ENCODE measurements at places on chromosomes 3 and 15.

- DNase-seq, result no peak
These were observed 278.2 kb downstream of the ISL2 start for GRCh38 chr15:76614725-76615124.

GRCh38 chr3:128040660-128041059 is 11.6 kb upstream of the SEC61A1 start:
- DNase-seq, result no peak

GRCh38 chr3:108250626-108251025 is 28.4 kb upstream of the IFT57 start:
- no peak for DNase-seq

GRCh38 chr3:190239325-190239724 is 82.9 kb downstream of the CLDN1 start:
- DNase-seq, result no peak

DNA sequence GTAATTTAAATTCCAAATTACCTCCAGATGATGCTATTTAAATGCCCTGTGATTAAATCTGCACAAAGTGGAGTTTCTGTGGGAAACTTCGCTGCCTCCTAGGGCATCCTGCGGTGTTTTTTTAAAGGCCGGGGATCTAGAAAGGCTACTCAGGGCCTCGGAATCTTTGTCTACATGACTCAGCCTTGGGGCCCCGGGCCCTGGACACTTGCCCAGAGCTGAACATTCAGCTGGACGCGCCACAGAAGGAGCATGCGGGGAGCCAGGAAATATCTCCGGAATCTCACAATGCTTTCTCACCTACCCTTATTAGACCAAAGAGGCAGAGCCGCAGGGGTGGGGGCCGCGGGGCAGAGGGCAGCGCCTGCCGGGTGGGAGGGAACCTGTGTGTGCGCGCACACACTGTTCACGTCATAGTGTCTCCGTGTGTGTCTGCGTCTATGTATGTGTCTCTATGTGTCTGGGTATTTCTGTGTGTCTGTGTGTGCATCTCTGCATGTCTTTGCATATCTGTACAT is 145.5 kb upstream of the TPM1 start:
- no peak for DNase-seq

DNA sequence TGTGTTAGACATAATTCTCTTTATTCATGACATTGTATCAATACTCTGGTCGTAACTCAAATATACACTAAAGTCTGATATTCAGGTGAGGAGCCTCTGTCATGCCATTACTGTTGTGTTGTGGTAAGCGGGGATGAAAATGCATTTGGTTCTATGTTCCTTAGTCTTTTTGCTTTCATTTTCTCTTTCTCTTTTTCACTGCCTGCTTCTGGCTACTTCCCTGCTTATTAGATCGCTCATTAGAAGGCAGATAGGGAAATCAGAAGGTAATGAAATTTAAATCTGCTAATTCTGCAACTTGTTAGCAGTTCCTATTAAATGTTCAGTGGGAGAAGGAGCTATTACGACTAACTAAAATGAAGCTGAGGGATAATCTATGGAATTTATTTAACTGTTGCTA is 345.0 kb downstream of the GRM7 start:
- DNase-seq, result no peak

DNA sequence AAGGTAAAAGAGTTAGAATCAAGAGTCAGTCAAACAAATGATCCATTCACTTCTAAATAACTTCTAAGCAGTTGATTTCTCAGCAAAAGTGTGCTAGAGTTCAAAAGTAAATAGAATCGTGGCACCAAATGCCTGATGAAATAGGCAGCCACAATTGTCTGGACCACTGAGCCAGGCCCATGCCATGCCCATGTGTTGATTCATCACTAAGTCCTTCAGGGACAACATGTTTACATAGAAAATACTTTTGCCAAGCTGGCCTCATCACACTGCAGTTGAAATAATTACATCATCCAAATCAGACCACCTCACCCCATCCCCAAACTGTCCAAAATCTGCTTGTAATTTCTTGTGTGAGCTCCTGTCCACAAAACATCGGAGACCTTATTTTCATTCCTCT is 216.3 kb downstream of the IGSF11 start:
- DNase-seq, result no peak

DNA sequence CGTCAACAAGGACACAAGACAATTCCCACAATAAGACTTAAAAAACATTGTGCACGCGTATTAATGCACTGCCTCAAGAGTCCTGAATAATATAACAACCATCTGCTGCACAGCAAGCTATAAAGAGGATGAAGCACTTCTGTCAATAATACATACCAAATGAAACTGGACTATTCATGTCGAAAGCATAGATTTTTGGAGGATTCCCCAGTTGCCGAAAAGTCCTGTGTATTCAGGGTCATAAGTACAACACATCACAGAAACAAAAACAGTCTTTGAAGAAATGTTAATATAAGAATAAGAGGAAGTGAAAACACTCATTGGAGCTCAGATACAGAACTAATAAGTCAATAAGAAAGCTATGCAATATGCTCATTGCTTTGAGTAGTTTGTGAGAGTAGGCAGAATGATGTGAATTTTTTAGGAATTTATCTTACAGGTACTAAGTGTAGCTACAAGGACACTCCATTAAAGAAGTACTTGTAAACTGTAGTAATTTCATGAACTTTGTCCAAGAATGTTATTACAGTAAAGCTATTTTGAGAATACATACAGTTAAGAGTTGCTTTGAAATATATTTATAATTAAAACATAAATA is 31.6 kb downstream of the CBLB start:
- DNase-seq, result no peak

- no peak for DNase-seq
These were observed 65.4 kb upstream of the PEX5L start for GRCh38 chr3:180102134-180102533.

DNA sequence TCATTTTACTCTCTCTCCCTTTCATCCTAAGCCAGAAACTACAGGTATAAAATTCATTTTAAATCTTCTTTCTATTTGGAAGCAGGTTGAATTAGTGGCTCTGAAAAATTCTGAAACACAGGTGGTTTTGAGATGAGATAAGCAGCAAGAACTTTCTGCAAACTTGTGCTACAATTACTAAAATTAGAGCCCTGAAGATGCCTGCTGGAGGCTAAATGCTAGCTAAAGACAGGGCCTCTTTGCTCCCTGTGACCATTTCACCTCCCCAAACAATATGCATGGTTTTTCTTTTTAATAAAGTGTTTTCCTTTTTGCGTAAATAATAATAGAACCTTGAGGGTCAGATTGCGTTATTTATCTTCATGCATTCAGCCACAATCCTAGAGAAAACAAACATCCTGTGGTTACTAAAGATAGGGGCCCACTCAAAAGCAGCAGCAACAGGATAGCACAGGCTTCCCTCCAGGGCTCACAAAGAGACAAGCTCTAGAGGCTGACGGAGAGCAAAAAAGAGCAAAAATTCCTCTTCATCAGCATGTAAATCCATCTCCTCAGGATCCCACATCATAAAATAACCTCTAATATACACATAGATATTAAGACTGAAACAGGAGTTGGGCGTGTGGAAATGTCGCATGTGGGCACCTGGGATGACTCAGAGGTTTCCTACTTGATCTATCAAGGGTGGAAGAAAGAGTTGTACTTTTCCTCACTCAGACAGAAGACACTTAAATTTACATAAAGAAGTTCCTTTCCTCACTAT is 26.5 kb upstream of the CP start:
- no peak for DNase-seq

GRCh38 chr15:70351941-70352774 is 254.4 kb upstream of the TLE3 start:
- DNase-seq, result no peak

- no peak for DNase-seq
These were observed 36.0 kb downstream of the MNS1 start for GRCh38 chr15:56428821-56429458.

DNA sequence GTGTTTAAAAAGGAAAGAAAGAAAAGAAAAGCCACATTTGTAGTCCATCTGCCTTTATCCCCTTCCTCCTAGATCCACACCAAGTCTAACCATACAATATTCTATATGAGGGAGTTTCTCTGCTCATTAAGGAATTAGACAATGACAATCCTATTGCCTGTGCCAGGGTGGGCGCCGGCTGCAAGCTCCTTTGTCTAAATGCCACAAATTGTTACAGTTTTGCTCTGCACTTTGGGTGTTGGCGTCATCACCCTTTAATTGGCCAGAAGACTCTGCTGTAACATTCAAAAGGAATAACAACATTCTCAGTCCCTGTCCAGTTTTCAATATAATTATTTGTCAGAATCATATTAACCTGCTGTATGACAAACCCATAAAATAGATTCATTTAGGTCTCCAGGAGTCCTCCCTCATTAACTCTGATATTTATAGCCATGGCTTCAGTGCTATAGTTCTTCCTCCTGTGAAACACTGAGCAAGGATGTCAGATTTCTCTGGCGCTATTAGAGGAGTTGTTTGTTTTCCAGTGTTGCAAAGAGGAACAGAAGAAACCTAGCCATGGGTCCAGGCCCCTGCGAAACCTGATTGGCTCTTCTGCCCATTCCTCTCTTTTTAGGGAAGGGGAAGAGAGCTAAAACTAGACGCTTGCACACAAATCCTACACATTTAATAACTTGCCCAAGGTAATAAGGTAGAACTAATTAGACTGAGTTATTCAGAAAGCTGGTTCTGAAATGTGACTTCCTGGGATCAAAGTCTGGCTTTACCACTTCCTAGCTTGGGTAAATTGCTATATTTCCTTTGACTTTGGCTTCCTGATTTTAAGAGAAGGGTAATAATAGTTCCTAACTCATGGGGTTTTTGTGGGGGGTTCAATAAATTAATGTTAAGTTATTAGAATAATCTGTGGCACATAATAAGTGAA is 112.4 kb downstream of the CD47 start:
- DNase-seq, result no peak

DNA sequence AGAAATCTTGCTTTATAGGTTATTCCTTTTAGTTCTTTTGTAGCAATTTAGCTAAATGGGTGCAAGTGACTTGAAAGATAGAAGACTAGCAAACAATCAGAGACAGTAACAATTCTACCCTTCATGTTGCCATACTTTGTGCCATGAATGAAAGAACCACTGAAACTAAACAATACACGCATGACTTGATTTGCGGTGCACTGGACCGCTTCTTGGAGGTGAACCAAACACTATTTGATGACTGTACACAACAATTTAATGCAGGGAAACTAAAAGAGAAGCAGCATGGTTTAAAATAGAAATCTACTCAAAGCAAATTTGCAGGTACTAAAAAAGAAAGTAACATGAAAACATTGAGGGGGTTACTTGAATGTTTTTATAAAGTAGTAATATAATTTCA is 331.0 kb upstream of the RARB start:
- no peak for DNase-seq

DNA sequence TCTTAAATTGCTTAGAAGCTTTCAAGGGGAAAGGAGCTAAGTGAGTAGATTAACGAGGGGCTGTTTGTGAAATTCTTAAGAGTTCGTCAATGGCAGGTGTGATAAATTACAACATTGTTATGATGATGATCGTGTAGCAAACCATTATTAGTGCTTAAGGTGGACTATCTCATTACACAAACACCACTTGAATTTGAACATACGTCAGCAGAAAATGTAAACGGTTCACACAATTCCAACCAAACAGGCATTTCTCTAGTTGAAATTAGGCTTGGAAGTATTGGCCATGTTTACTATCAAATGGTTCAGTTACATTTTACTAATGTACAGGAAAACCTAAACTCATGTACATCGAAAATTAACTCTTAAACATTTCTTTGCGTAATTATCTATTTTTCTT is 102.8 kb downstream of the PYDC2 start:
- DNase-seq, result no peak

GRCh38 chr3:13520326-13520880 is 28.5 kb upstream of the FBLN2 start:
- no peak for DNase-seq

GRCh38 chr15:59218710-59219109 is 12.1 kb downstream of the LDHAL6B start:
- DNase-seq, result no peak

GRCh38 chr3:39850716-39851032 is 41.3 kb downstream of the MYRIP start:
- DNase-seq, result no peak

- no peak for DNase-seq
These were observed 61.9 kb downstream of the GOLGA6L7 start for GRCh38 chr15:28786521-28786920.

- DNase-seq, result no peak
These were observed 221.8 kb downstream of the TPRG1 start for GRCh38 chr3:189393598-189393997.

DNA sequence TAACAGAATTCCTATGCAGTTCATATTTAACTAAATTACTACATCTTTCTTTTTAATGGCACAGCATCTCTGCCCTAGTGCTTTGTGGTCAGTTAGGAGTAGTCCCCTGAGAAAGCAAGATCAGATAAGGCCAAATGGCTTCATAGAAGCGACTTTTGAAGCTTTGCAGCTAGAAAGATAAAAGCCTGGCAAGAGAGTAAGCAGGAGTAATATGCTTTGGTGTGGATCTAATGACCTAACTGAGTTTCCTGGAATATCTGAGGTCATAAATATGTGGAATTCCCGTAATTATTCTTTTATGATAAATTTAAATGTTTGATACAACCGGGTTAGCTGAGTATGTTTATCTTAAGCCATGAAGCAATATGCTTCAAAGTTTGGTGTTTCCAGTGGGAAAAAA is 374.9 kb upstream of the LRRC3B start:
- DNase-seq, result no peak

- DNase-seq, result no peak
These were observed 28.5 kb downstream of the SHC4 start for GRCh38 chr15:48935236-48935635.

GRCh38 chr3:69539134-69539533 is 153.2 kb upstream of the FRMD4B start:
- DNase-seq, result no peak

GRCh38 chr3:57777774-57778173 is 21.7 kb downstream of the SLMAP start:
- DNase-seq, result no peak

DNA sequence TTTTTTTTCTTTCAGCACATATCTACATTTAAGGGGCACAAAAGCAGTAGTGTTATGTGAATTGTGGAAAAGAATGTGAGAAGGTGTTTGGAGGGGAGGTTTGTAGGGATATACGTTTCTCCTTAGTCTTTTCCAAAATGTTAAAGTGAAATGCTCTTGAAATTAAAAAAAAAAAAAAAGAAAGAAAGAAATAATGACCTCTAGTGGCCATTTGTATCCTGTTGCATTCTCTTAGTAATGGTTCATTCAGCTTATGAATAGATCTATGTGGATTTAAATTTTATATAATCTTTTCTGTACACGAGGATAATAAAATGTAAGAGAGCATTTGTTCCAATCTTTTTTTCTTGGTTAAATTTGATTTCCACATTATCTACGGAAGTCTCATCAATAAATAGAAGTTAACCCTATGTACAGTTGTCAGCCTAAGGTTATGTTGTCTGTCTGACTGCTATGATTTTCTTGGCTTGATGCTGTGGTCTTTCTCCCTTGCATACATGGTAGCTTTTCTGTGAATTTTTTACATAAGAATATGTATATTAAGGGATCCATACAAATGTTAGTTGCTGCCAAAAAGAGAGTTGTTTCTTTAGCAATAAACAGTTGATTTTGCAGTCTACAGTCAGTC is 1.7 kb downstream of the P2RY13 start:
- no peak for DNase-seq

GRCh38 chr3:133271539-133271938 is 128.3 kb upstream of the BFSP2 start:
- no peak for DNase-seq

- no peak for DNase-seq
These were observed 17.4 kb downstream of the PARP14 start for GRCh38 chr3:122697952-122698620.
